ENCODE measurements at places on chromosomes 7 and 10. TPM values are rescaled to one million over a fixed set of nuclear protein-coding genes. Genes with fewer than 3 reads are reported as not detected.

ITGB8 gene
- total RNA-seq = 12.0 TPM

ZPBP gene
- total RNA-seq = not detected

UPK3BL1 gene
- 12.7 TPM for total RNA-seq

MRLN gene
- total RNA-seq = not detected

DNA sequence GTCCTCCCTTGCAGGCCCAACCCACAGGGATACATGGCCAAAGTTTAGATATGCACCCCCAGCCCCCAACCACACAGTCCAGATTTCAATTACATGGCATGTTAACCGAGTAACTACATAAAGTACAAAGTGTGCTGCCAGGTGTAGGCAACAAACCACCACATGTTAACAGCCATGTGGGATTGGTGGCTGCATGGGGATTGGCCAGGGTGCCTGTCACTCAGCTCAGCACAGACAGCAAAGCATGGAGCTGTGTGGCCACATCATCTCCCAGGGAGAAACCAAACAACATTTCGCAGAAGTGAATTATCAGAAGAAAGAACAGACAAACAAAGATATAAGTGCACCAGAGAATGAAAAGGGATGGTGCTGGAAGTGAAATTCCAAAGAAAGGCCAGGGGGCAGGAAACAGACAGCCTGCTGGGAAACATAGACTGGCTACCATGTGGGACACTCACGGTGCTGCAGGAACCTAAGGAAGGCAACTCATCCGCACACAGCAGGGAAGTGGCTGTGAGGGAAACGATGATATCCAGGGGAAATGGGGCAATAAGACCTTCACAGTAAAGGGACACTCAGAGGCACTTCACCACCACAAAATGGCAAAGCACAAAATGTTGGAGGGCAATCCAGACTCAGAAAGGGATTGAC is 171.2 kb downstream of the PTPRN2 start:
- H3K27me3 ChIP-seq = no peaks in the 10 kb centered on the region
- H3K4me3 ChIP-seq = no peak overlapping the region
- H3K4me1 ChIP-seq = no peaks in the 10 kb centered on the region
- H3K27ac ChIP-seq = no peak overlapping the region

ANAPC16 gene
- 162 TPM for total RNA-seq

DNA sequence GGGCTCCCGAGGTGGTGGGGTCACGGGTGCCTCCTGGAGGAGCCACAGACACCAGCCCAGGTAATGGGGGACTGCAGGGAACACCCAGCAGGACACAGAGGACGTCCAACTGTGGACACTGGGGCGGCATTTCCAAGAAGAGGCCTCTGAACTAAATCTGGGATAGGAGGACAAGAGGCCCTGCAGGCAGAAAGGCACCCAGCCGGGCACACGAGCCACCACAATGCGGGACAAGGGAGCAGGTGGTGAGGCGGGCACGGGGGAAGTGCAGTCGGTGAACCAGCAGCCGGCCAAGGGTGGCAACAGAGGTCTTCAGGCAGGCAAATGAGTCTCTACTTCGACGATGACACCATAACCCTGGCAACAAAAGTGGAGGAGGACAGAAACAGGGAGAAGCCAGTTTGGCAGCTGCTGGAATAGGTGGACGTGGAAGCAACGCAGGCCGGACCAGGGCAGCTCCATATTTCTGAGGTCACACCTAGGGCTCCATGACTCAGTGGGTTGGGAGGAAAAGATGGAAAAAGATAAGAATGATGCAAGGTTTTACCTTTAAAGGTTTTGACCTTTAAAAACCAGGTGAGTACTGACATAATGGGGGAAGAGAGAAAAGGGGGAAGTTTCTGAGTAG is 26.1 kb upstream of the GALNTL5 start:
- no peaks in the 10 kb centered on the region for H3K4me1 ChIP-seq
- H3K36me3 ChIP-seq = no peaks in the 10 kb centered on the region
- no peak overlapping the region for H3K4me3 ChIP-seq

- no peak overlapping the region for H3K27ac ChIP-seq
- H3K27me3 ChIP-seq = no peaks in the 10 kb centered on the region
- H3K36me3 ChIP-seq = no peaks in the 10 kb centered on the region
- no peak for DNase-seq
- no peak overlapping the region for H3K4me3 ChIP-seq
Measured at GRCh38 chr7:125032943-125033342, 103.3 kb upstream of the POT1 start.

LRCH4 gene
- 128 TPM for total RNA-seq

FAM237B gene
- total RNA-seq = not detected

ACSM6 gene
- not detected for total RNA-seq

All from adrenal gland (tissue), 19 donors.